ENCODE measurements at places on chromosomes 1 and 21. TPM values are rescaled to one million over a fixed set of nuclear protein-coding genes. Genes with fewer than 3 reads are reported as not detected.

TIE1 gene
- total RNA-seq: 6.4 TPM

PLA2G2F gene
- 0.08 TPM for total RNA-seq

DNA sequence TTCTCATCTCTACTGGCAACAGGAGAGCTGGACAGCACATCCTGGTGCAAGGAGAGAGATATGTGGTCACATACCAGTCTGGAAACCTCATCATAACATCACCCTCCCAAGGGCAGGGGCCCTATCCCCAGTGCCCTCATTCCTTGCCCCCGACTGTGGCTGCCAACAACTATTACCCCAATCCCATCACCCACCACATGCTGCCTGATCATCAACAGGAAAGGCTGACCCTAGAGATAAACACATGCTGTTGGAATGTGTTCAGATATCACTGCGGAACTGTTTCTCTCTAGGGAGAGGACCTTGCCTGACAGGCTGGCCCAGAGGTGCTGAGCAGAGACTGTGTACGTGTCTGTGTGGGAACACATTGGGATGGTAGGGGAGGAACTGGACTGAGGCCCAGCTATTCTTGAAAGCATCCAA lies 4.5 kb upstream of the INKA2 start:
- no peak for DNase-seq

DNA sequence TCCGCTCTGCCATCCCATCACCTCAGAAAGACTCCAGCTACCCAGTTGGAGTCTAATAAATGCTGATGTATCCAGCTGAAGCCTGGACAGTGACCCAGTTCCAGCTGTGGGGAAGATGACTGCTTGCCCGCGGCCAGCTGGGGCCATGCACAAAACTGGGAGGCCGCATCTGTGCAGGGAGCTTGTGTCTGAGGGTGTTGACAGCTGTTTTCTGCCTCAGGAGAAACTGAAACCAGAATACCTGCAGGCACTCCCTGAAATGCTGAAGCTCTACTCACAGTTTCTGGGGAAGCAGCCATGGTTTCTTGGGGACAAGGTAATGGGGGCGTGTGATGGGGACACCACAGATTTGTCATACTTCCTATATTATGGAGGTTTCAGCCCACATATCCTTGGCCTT lies 3.2 kb downstream of the GSTM2 start:
- DNase-seq: no peak

DNA sequence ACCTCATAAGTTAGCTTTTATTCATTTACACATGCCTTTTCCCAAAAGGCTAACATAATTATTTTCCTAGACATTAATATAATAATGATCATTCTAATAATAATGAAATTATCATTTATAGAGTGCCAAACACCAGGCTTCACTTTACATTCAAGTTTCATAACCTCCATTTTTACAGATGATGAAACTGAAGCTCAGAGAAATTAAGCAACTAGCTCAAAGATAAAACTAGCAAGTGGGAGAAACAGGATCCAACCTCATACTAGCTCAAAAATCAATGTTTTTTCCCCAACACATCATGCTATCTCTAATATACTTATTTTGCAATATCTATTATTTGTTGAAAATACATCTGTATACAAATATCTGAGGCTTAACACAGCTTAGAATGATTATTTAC lies 14.0 kb downstream of the LPGAT1 start:
- DNase-seq: no peak

- DNase-seq: no peak
Measured at GRCh38 chr1:104163912-104164476, 414.3 kb downstream of the AMY1C start.

DNA sequence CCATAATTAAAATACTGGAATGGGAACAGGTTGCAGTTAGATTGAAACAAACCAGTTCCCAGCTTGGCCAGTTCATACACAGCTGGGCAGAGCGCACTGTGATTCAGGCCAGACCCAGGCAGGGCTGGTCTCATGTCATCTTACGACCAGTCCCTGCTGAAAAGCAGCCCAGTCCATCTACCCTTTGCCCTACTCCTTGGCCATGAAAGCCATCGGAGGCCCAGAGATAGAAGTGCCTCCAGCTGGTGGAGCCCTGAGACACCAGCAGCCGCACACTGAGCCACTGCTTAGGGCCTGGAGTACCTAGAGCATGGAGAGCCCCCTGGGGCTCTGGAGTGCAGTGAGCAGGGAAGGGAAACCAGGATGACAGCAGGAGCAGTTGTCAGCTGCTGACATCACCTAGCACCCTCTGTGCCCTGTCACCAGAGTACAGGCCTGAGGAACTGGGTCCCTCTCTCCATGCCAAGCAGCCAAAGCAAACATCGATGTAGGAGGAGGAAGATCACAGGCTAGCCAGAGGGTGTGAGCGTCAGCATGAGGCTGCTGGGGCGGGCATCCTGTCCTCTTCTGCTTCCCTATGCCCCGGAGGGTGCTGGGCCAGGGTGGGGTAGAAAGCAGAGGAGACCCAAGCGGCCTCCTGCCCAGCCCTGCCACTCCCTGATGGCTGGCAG lies 34.2 kb upstream of the TMEM125 start:
- no peak for DNase-seq

DNA sequence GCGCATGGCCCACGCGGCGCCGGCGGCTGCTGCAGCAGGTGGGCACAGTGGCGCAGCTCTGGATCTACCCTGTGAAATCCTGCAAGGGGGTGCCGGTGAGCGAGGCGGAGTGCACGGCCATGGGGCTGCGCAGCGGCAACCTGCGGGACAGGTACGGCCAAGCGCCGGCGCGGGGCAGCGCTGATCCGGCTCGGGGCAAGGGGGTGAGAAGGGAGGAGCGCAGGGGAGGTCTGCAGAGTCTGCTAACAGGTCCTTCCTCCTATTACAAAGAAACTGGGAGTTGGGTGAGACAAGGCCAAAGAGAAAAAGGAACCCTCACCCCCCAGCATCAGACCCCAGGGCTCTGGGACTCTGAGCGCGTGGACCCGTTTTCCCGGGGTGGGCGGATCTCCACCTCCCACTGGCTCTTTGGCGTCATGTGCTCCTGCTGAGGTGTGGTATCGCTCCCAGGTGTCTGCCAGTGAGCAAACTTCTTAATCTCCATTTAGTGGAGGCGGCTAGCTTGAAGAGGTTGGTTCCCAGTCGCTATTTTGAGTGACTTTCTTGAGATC lies 431 bp downstream of the MTARC1 start:
- no peak for DNase-seq

DNA sequence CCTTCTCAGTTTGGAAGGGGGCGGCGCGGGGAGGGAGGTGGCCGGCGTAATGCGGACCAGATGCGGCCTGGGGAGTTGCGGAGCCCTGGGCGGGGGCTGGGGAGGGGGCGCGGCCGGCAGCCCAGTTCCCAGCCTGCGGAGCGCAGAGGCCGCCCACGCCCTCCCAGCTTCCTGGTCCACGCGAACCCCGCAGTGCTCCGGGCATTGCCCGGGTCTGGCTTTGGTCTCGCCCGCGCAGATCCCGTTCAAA lies 695 bp downstream of the DMBX1 start:
- DNase-seq: no peak

DNA sequence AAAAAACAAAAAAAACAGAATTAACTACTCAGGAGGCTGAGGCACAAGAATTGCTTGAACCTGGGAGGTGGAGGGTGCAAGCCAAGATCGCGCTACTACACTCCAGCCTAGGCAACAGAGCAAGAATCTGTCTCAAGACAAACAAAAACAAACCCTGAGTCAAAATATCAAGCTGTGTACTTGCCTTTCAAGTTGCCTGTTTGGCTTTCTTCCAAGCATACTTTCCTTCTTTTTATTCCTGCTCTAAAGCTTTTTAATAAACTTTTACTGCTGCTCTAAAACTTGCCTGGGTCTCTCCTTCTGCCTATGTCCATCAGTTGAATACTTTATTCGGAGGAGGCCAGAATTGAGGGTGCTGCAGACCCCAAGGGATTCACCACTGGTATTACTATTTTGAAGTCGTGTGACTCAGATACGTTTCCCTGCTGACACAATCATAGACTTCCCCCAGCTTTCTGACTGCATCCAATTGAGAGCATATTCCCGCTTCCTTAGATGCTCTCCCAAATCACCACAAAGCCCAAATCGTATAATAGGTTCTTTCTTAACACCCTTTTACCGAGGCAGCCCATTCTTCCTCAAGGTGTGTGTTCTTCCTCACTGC lies 3.5 kb upstream of the ACBD6 start:
- no peak for DNase-seq

- no peak for DNase-seq
Measured at GRCh38 chr1:74689621-74690363, 16.2 kb upstream of the ERICH3 start.

DNA sequence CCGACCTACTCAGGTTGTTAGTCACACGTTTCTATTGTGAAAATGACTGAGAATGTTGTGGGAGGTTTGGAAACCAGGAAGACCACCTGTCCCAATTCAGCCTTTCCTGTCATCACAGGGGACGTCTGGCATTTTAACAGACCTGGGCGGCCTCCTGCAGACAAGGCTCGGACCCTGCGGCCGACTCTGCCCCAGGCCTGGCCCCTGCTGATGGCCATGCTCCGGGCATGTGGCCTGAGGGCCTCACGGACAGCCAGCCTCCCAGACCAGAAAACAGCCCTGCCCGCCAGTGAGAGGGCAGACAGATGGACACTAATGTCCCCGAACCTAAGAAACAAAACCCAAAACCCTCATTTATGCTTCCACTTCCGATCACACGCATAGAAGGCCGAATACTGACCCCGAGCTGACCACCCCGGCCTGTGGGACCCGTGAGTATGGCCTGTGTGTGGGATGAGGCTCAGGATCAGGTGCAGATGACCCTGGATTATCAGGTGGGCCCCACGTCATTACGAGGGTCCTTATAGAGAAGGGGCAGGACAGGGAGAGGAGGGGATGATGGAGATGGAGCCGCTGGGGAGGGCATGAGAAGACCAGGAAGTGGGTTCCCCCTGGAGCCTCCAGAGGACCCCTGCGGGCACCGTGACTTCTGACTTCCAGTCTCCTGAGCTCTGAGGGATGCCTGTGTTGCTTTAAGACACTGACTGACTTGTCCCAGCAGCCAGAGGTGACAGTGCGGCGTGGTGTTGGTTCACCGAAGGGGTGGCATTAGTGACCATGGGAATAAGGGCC lies 9.6 kb downstream of the COL18A1 start:
- no peak for DNase-seq

DNA sequence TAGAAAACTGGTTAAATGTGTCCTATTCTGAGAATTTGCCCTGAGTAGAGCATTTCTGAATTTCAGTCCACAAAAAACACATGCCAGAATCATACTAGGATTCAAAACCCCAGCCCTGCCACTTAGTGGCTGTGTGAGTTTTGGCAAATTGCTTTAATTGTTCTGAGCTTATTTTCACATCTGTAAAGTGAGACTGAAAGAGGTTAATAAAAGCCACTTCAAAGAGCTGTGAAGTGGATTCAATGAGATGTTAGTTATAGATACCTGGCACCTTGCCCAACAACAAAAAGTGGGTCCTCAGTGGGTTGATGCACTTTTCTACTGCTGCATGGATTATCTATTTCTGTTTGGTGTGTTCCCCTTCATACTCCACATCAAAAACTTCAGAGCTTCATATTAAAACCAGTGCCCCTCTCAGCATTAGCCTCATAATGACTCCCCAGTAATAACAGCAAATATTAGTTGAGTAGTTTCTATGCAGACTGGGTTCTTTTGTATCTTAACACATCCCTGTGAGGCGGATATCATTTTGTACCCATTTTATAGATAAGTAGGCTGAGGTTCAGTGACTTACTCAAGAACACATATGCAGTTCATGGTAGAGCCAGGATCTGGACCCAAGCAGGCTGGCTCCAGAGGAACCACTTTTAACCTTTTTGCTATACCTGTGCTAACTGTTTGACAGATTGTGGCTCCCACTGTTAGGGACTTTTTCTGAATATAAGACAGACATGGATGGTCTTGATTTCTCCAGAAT lies 14.2 kb upstream of the ADORA3 start:
- no peak for DNase-seq
